ENCODE measurements at places on chromosomes 7 and 10.

GRCh38 chr10:31134311-31134952 lies 102.8 kb upstream of the ZNF438 start:
- peak; percentile 50 for DNase-seq

DNA sequence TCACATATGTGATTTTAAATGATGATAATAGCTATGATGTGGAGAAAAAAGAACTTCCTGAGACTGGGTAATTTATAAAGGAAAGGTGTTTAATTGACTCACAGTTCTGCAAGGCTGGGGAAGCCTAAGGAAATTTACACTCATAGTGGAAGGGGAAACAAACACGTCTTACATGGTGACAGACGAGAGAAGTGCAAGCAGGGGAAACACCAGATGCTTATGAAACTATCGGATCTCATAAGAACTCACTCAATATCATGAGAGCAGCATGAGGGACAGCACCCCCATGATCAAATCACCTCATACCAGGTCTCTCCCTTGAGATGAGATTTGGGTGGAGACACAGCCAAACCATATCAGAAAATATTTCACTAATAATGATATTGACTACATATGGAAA lies 4.1 kb upstream of the LIPN start:
- DNase-seq: peak; percentile 15

DNA sequence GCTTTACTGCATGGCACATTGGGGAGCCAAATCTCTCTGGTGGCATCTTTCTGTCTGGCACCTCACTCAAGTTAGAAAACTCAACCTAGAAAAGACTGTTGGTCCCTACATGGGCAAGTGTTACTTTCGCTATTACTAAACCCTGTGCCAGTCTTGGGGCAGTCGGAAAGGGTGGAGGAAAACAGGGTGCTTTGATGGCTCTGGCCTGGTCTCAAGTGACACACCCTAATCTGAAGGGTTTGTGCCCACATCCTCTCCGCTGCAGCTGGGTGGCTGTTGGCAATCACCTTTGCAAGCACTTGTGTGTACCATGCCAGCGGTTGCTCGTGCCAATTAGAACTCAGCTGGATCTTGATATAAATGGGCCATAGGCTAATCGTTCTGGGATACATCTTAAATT lies 159.8 kb upstream of the ITGB1 start:
- DNase-seq: no peak

- no peak for DNase-seq
Measured at GRCh38 chr10:132667342-132668047, 118.5 kb downstream of the NKX6-2 start.

DNA sequence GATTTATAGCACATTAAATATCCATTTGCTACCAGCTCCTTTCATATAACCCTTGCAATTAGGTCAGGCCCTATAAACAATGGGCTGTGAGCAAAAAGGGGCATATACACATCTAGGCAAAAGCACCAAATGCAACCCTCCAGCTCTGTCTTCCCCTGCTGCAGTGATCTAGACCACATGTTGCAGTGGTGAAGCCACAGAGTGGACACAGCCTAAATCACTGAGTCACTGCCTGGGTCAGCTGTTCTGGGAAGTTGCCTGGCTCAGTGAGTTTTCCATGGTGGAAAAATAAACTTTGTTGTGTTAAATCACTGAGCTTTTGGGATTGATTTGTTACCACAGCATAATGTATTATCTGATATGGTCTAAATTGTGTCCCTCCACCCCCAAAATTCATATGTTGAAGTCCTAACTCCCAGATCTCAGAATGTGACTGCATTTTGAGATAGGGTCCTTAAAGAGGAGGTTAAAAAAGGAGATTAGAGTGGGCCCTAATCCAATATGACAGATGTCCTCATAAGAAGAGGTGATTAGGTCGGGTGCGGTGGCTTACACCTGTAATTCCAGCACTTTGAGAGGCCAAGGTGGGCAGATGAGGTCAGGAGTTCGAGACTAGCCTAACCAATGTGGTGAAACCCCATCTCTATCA lies 70.4 kb downstream of the ZFAND4 start:
- no peak for DNase-seq

DNA sequence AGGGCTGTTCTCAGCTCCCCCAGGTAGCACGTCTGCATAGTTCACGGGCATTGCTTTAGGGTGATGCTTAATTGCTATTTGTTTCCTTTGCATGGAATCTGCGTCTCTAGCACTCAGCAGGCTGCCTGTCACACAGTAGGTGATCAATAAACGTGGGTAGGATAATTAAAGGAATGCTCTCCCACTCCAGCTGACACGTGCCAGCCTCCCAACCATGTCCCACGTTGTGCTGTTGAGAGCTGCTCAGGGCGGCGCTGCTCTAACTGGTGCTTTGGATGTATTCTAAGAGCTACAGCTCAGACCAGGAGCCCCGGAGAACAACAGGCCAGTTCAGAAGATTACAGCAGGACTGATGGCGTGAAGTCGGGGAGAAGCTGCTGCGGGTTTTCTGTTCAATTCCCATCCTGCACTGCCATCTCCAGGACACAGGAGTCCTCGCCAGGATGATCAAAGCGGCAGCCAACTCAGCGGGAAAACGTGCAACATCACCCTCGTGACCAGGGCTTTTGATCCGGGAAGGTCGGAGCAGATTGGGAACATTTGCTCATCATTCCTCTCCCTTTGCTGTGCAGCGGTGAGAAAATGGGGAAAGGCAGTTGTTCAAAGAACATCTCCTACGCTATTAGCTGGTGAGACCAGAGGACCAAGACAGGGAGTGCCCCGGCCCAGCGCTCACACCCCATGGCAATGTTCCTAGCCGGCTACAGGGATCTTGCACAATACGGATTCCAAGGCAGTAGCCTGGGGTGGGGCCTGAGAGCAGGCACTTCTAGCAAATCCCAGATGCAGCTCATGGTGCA lies 50.5 kb upstream of the FOXK1 start:
- DNase-seq: no peak

DNA sequence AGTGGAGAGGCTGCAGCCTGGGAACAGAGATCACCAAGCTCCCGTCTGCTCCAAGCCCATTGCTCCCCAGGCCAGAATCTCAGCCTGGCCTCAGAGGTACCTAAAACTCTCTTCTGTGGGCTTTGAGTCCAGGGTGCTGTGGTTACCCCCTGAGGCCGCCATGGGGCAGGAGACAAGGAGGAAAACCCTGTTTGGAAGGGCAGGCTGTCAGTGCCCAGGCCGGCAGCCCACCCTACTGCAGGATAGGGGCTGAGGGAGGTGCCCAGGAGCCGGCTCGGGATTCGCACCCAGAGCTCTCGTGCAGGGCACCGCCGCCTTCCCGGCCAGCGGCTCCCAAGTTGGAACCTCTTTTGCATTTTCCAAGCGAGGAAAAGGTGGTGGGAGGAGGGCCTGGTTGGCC lies 24.5 kb downstream of the UNCX start:
- no peak for DNase-seq

DNA sequence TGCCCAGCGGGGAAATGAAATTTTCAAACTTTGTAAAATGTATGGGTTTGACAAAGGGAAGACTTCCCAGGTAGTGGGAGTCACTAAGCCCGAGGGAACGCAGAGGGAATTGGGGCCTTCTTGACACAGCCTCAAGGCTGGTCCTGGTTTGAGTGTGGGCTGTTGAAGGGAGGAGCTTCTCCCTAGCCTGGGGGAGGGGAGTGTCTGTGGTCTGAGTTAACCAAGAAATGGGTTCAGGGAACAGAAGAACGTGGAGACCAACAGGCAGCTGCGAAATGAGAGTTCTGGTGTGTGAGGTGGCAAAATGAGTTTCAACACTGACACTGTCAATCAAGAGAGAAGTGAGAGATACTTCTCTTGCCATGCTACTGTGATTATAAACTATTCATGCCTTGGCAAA lies 32.7 kb upstream of the BAMBI start:
- DNase-seq: no peak

GRCh38 chr7:130844811-130845580 lies 111.0 kb upstream of the KLF14 start:
- no peak for DNase-seq

DNA sequence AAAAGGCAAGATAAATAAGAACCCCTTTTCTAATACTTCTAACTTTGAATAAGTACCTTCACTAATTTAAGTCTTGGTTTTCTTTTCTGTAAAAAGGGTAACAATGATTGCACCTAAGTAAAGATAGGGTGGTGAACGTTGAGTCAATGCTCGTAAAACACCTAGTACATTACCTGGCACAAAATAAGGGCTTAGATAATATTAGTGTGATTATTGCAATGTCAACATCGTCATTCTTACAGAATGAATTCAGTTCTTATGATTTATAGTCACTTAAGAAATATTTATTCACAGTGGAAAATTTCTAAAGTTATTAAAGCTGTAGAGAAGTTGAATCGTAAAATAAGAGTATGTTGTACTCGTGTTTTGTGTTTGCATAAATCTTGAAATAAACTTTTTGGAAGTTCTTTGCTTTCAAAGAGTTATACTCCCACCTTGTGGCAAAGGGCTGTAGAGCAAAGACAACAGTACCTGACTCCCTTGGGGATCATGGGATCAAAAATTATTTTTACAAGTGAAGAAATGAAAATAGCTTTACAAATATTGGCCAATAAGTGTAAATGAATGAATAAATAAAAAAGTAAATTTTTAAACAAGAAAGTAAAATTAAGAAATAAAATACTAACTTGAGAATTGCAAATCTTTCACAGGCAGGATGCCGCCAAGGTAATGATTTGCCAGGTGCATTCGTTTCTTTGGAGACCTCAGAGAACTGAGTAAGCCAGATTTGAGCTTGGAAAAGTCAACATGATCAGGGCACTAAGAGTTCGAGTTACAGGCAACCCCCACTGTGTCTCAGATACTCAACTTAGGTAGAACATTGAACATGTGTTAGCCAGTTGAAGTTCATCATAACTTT lies 285.8 kb upstream of the CACNA2D1 start:
- DNase-seq: no peak

DNA sequence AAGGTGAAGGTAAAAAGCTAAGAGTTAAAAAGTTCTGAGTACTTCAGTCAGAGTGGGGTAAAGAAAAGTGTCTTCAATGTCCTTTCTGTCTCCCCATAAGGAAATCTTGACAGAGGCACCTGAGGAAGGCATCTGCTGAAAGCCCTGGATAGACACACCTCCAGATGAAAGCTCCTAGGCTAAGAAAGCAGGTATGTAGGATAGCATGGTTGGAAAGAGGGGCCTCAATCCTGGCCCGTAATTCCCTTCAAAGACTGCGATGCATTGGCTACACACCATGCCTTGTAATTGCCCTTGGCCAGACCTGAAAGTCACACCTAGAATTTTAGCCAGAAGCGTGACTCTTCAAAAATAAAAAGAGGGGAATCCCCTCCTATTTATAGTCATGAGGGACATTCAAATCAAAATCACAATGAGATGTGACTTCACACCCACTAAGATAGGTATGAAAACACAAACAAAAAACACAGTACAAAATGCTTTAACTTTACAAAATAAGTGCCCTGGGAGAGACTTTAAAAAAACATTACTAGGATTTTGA lies 809.7 kb downstream of the IPMK start:
- no peak for DNase-seq

- no peak for DNase-seq
Measured at GRCh38 chr7:32164341-32164996, 94.3 kb upstream of the PDE1C start.

DNA sequence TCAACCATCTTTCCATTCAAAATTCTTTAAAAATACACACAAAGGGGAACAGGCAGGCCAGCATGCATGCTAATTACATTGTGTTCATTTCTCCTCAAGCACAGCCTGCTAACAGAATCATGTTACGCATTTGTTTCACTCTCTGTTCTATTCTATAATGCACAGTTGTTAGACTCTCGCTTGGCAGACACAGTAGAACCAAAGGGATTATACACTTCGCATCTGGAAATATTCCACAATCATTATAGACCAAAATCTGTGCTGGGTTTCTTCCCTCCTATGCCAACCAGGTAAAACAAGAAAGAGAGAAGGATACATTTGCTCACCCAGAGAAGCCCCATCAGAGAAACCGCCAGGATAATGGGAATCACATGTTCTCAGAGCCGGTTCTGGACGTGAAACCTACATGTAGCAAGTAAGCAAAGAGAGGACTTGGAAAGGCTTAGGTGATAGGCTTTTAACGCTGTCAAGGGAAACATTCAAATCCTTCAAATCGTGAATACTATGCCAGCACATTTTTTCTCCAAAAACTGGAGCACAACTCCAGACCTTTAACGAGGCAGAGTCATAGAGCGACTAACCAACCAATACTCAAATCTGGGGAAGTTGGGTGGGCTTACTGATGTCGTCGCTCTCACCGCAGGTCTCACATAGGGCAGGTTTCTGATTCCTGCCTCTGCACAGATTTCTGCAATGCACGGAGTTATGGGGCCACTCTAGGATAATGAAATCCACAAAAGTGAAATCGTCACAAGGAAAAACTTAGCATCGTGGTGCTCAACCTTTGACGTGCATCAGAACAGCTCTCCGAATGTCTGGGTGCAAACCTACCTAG lies 380.5 kb upstream of the AUTS2 start:
- no peak for DNase-seq

GRCh38 chr10:5079306-5079830 lies 14.8 kb upstream of the AKR1C3 start:
- no peak for DNase-seq

DNA sequence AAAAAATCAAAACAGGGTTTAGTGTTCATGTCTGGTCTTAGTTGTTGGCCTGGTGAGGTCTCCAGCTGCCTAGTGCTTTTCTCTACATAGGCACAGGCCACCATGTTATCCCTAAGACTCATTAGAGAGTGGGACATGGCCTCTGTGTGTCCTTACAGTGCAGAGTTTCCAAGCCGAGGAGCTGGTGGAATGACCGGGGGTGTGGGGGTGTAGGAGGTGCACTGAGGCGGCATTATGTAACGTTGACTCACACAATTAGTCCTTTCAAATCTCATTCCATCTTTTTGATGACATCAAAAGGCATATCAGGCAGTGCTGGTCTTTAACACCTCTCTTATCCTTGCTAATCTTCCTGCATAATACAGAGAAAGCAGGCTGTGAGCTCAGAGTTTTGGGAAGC lies 71.3 kb downstream of the MTPN start:
- no peak for DNase-seq

DNA sequence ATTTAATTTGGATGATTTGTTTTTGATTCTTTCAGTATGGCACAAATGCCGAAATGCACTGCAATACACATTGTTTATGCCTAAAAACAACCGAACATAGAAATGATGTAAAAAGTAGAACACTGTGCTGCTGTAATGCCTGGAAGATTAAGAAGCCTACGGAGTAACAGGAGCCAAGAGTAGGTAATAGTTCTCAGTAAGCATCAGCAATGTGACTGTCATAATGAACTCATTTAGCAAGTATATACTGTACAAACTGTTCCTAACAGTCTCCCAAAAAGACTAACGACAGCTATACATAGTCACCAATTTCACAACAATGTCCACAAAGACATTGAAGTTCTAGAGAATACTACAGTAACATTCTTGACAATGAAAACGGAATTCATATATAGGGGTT lies 19.0 kb upstream of the LAMB4 start:
- no peak for DNase-seq

DNA sequence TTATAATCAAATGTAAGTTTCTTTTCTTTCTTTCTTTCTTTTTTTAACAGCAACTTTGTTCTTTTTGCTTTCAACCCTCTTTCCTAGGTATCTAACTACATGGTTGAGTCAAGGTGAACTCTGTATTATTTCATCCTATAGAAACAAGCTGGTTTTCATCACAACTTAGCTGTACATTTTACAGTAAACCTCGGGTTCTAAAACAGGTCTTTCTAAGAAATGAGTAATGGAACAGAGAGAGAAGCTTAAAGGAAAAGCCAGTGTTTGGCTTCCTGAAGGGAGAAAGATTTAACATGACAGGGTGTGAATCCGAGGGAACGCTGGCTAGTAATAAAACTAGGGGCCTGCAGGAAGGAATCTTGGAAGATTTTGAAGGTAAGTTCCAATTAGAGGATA lies 143.4 kb upstream of the ITGB1 start:
- DNase-seq: no peak
